NCI-H2081 treated with DMSO at 0.1 percent for 48 hours (cell line): ENCODE measurements at places on chromosomes 2 and 18.

DNA sequence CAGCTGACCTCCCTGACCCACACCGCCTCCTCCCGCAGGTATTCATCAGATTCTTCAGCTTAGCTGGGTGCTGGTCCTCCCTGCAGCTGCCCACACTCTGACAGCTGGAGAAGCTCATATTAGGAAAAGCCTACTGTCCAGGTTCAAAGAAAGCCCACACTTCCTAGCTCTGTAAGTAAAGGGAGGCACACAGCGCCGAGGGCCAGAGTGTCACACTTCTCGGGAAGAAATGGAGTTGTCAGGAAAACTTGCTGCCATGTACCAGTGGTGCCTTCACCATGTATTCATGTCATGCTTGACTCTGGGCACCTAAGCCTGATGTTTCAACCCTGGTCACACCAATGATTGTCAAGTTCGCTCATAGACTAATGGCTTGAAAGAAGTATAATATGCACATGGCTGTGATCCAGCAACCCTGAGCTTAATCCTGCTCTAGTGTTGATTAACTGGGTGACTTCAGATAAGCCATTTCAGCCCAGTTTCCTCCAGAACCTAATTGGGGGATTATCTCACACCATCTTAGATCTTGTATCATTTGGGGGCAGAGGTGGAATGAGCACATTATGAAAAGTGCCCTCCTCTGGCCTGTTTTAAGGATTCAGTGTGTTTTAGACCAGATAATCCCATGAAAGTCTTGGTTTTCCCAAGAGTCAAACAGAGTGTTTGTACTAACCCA is 180.3 kb upstream of the PARD3B start:
- no peak for DNase-seq

DNA sequence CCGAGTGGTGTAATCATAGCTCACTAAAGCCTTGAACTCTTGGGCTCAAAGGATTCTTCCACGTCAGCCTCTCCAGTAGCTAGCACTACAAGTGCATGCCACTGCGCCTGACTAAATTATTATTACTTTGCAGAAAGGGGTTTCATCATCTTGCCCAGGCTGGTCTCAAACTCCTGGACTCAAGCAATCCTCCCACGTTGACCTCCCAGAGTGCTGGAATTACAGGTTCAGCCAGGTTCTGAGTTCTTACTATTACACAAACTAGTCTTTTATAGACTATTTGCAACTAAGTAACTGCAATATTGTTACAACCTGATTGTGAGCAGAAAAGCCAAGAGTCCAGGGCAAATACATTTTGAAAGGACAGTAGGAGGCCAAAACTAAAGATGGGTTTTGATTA is 35.9 kb upstream of the MRPL19 start:
- no peak for DNase-seq

- no peak for DNase-seq
Measured at GRCh38 chr2:5123582-5124196, 568.5 kb upstream of the SOX11 start.

GRCh38 chr18:23138471-23138870 is 3.2 kb downstream of the CABLES1 start:
- DNase-seq = no peak

GRCh38 chr2:53877556-53877955 is 17.8 kb upstream of the GPR75 start:
- no peak for DNase-seq

GRCh38 chr2:170701011-170701410 is 14.1 kb upstream of the SP5 start:
- DNase-seq = no peak

- no peak for DNase-seq
Measured at GRCh38 chr2:207282916-207283315, 117.2 kb upstream of the KLF7 start.

DNA sequence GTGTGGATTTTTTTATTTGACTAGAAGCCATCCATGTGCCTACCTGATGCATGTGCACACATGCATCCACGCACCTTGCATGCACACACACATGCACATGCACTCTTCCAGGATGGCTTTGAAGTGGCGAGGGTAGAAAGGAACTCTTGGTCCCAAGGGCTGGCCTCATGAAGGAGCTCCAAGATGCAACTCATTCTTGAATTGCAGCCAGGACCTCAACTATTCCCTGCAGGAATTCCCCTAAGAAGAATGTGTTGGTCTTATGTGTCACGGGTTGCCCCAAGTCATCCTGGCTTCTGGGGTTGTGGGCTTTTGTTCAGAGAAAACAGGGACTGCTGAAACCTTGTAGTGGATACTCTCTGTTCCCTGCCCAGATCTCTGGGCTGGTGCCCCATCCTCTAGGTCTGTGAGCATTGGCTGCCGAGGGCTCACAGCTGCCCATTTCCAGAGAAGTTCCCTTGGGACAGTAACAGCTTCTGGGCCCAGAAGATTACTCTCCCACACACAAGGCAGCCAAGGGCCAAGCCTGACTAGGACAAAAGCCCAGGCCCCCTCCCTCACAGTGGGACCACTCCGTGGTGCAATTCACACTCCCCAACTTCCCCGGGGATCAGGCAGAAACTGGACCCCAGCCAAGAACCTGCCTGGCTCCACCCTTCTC is 137.6 kb downstream of the COPS8 start:
- no peak for DNase-seq

GRCh38 chr2:84393829-84394228 is 65.3 kb downstream of the SUCLG1 start:
- DNase-seq = no peak

GRCh38 chr18:49638209-49638785 is 76.4 kb downstream of the LIPG start:
- no peak for DNase-seq

DNA sequence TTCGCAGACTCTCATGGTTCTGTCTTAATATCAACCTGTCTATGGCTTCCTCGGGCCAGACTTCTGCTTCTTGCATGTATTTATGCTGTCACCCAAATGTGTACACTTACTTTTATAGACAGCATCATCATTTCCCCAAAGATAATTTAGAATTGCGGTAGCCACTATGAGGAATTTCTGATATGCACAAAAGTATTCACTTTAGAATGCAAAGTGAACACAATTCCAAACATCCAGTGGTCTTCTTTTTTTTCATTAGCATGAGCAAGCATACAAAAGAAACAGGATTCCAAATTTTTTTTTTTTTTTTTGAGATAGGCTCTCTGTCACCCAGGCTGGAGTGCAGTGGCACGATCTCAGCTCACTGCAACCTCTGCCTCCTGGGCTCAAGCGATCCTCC is 21.0 kb upstream of the MCFD2 start:
- no peak for DNase-seq

DNA sequence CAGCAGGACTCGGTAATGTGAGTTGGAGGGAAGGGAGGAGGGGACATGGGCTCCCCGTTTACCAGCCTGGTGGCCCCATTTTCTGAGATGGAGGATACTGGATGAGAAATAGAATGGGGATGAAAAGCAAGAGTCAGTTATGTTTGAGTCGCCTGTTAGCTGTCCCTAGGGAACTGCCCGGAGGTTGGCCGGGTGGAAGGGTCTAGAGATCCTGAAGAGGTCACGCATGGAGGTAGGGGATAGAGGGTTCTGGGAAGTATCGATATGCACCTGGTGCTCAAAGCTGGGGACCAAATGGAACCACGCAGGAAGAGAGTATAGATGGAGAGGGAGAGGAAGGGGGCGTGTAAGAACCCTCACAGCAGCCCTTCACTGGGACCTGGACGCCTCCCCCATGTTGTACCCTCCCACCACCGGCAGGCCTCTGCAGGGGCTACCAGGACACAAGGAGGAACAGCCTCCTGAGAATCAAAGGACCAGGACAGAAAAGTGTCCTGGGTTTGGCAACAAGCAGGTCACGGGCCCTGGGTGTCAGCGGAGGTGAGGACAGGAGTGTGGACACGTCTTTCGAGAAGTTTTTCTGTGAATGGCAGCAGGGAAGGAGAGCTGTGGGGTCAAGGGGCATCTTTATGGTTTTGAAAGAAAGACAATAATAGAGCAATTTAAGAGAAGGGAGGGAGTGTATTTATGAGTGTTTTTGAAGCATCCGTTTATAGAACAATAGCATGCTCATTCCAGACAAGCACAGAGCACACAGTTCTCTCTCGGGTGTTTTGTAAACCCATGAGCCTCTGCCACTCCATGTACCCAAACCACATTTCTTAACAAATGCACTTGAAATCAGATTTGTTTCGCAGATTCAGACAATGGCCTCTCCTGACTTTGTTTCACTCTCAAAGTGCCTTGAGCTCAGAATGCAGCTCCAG is 132.2 kb downstream of the SMAD7 start:
- no peak for DNase-seq

DNA sequence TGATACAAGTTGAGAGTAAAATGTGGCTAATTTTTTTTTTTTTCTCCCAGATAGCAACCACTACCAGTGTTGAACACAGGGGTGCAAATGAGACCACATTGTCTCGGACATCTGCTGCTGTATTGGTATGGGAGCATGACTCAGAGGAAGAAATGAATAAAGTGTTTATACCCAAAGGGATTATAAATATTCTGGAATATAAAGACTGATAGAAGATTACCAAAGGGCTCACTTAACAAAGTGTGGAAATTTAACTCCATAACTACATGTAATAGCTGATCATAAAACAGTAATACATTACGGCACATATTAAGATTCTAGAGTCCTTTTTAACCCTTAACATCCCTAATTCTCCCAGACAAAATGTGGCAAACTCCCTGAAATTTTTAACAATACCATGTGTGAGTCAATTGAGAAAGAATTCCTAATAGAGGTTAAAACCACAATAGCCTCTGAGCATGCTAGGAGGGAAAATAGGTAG is 1023.0 kb upstream of the ACVR2A start:
- no peak for DNase-seq

DNA sequence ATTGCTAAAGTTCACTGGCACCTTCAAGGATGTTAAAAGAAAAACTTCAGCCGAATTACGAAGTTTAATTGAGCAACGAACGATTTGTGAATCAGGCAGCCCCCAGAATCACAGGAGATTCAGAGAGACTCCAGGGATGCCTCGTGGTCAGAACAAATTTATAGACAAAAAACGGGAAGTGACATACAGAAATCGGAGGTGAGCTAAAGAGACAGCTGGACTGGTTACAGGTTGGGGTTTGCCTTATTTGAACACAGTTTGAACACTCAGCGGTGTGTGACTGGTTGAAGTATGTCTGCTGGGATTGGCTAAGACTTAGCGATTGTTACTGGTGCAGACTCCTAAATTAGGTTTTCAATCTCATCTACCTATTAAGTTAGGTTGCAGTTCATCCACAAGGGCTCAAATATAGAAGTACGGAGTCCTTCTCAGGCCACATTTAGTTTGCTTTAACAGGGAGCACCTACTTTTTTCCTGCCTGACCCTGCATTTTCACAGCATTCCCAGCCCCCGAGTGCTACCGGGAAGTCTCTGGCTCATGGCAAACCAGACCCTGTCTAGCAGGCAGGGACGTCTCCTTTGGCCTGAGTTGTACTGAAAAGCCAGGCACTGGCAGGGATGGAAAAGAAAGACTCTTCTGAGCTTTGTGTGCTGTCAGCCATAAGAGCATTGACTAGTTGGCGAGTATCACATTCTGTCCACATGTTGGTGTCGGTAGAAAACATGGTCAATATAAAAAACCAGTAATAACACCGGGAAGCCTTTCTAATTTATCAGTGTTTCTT is 41.1 kb downstream of the CDCA7 start:
- DNase-seq = no peak

GRCh38 chr2:195388028-195388427 is 269.0 kb upstream of the SLC39A10 start:
- DNase-seq = no peak

- no peak for DNase-seq
Measured at GRCh38 chr2:151851761-151852160, 23.5 kb upstream of the ARL5A start.
